Mesendoderm (in vitro differentiated cells): ENCODE measurements at places on chromosomes 2 and 18.
A peak's percentile ranks its signal among the peaks of the same experiment; 100 is the strongest.

GRCh38 chr18:8602040-8602439 is 7.2 kb upstream of the RAB12 start:
- no peak for DNase-seq

DNA sequence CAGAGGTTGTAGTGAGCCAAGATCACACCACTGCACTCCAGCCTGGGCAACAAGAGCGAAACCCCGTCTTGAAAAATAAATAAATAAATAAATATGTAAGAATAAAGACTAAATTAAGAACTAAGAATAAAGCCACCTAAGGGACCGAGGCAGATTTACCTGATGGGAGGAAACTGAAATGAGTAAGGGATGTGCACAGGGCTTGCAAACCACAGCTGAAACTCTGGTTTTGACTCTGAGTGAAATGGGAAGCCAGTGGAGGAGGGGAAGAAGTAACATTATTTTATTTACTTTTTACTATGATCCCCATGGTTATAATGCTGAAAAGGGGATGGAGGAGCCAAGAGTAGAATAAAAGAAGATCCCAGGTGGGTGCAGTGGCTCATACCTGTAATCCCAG is 107.3 kb downstream of the CABYR start:
- no peak for DNase-seq

GRCh38 chr2:240642061-240642805 is 17.0 kb downstream of the GPR35 start:
- DNase-seq, result no peak

DNA sequence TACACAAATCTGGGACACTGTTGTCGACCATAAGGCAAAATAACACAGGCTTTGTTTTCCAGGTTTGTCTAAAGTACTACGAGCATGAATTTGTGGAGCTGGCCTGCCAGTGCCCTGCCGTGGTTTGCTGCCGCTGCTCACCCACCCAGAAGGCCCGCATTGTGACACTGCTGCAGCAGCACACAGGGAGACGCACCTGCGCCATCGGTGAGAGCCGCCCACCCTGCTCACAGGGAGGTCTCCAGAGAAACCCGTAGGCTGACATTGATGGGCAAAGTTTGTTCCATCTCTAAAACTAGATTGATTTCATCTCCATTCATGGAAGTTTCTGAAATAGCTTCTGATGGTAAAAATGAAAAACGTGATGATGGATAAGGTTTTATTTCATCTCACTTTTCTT is 50.4 kb upstream of the NFATC1 start:
- no peak for DNase-seq

DNA sequence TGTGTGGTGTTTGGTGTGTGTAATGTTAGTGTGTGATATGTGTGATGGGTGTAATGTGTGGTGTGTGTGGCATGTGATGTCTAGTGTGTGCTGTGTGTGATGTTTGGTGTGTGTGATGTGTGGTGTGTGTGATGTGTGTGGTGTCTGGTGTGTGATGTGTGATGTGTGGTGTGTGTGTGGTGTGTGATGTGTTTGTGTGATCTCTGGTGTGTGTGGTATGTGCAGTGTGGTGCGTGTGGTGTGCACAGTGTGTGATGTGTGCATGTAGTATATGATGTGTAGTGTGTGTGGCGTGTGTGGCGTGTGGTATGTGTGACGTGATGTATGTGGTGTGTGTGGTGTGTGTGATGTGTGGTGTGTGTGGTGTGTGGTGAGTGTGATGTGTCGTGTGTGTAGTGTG is 150.3 kb downstream of the TMEM18 start:
- no peak for DNase-seq

GRCh38 chr2:157149270-157149669 is 108.2 kb upstream of the GALNT5 start:
- DNase-seq, result no peak

DNA sequence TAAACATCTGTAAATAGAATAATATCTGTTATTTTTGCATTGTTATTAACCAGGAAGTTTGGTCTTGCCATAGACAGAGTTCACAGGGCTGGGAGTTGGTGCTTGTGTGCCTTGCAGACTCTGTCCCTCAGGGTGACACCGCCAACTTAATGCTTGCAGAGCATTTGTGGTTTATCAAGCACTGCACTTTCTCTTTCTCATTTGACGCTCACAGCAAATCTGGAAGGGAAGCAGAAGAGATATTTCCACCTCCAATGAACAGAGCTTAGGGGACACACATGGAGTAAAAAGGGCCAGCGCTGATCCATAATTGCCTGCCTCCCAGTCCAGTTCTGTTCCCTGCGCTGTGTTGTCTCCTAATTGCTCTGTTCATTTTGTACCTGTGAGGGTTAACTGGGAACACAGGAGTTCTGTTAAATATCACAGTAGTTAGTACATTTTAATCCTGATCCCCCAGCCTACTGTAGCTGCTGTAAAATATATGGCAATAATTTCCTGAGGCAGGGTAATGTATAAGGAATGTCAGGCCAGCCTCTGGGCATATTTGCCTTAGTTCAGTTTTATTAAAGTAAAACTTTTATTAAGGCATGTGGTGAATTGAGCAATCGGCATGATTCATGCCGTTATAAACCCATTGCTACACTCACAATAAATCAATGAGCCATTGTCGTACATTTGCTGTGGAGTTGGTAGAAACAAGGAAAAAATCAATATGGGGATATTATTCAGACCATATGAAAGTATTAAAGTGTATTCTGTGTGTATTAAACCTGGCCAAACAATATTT is 182.5 kb upstream of the OSR1 start:
- DNase-seq, result no peak

DNA sequence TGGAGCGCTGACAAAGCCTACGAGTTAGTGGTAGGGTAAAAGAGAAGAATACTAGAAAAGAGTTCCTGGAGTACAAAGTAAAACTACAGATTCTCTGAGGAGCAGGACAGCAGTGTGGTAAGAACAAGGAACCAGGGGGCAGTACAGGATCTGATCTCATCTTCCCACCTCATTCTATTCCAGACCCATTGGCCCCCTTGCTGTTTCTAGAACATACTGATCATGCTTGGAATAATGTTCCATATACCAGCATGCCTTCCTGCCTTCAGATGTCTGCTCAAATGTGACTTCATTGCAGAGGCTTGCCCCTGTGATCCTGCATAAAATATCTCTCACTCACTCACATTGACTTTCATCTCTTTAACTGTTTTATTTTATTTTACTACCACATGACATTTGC is 19.3 kb downstream of the MSGN1 start:
- peak; percentile 71 for DNase-seq

- DNase-seq, result no peak
Measured at GRCh38 chr2:6538607-6539006, 327.1 kb downstream of the CMPK2 start.

- peak; percentile 31 for DNase-seq
Measured at GRCh38 chr2:171703574-171704347, 16.5 kb downstream of the DYNC1I2 start.

DNA sequence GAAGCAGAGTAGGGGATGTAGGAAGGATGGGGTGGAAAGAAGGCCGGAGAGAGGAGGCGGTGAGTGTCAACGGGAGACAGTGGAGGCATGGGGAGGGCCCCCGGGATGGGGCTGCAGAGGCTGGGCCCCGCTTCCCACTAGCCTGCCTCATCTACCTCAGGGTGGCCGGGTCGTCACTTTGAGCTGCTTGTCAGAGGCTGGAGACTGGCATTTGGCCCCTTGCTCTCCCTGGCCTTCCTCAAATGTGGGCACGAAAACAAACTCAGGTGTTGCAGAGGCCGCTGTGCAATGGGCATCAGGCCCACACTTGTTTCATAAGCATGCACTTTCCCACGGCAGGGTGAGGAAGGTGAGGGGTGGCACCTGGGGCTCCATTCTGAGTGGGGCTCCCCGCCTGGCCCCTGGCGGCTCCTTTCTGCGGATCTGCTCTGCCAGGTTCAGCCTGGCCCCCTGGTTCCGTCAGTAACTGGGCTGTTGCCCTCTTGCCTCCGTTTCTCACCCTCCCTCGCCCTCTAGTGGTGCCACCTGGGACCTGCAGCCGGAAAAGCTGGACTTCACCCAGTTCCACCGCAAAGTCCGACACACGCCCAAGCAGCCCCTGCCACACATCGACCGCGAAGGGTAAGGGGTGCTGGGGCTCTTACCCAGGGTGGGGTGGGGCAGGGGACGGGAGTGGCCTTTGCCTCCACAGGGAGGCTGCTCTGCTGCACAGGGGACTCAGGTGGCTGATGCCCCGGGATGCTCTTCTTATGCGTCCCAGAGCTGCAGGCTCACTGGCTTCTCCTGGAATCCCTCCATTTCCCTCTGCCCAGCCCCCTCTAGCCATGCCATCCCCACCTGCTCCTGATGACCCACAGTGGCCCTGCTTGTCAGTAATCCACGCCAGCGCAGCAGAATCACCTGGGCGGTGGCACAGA is 125.4 kb downstream of the CTIF start:
- DNase-seq, result peak; percentile 65

DNA sequence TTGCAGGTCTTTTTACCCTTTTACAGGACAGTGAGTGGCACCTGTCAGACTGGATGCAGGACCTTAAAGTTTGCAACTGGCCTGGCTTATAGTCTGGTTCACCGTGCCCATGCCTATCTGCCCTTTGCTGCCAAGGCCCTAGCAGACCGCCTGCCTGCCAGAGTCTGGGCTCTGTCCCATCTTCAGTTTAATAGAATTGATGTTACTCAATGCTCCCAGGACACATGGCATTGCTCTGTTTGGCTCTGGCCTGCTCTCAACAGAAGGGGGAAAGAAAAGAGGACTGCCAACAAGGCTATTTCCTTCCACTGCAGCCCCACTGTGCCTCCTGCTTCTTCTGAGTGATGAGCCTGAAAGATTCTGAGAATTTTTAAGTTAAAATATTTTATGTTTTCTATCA is 25.6 kb upstream of the TMEM178A start:
- DNase-seq, result no peak

DNA sequence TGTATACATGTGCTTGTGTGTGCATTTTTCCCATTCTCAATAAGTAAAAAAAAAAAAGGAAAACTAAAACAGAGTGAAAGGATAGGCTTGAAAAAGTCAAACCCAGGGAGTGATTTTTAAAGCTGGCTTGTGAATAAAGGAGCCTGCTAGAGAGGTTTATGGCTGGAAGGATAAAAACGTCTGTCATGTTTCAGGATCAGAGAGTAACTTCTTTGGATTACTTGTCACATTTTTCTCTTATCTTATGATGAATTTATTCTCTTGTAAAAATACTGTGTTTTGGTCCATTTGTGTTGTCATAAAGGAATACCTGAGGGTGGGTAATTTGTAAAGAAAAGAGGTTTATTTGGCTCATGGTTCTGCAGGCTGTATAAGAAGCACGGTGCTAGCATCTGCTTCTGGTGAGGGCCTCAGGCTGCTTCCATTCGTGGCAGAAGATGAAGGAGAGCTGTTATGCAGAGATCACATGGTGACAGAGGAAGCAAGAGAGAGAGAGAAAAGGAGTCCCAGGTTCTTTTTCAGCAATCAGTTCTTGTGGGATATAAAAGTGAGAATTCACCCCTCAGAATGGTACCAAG is 89.1 kb downstream of the OSBPL6 start:
- DNase-seq, result no peak

DNA sequence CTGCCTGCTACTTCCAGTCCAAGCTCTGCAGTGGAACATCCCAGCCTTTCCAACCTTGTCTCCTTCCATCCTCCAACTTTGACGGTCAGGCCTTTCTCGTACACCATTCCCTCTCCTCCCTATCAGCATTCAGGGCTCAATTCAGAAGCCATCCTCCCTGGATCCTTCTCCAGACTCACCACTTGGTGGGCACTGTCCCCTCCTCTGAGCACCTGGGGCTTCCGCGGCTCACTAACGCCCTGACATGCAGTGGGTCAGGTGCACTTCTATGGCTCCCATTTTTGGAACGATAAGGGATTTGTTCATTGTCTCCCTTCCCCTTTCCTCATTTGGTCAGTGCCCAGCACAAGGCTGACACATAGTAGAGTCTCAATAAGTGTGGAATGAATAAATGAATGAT is 56.7 kb downstream of the TNS1 start:
- no peak for DNase-seq

GRCh38 chr18:13039806-13040205 is 48.6 kb downstream of the CEP192 start:
- no peak for DNase-seq
